ENCODE measurements at places on chromosomes 4 and X.

- no peak for DNase-seq
Observed at GRCh38 chr4:87117732-87118075, 102.7 kb downstream of the KLHL8 start.

GRCh38 chr4:76363556-76364290, 57.2 kb downstream of the STBD1 start:
- DNase-seq, result no peak

- no peak for DNase-seq
Observed at GRCh38 chr4:36115312-36115711, 129.0 kb downstream of the ARAP2 start.

GRCh38 chr4:104494185-104494584, 509 bp downstream of the CXXC4 start:
- no peak for DNase-seq

DNA sequence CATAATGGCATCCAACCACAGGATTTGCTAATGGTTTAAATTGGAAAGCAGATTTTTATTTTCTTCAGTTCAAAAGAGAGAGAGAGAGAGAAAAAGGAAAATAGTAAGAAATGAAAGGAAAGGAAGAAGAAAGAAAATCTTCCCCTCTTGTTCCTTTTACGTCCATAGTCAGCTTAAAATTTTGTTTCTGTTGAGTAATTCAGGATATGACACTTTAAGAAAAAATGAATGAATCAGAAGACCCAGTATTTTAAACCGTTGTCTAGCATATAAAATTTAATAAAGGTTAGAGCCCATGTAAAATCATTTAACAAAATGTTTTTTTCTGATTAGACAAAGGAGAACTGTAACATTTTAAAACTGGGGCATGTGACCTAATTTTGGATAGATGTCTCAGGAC, 391.8 kb upstream of the EPHA5 start:
- no peak for DNase-seq

- DNase-seq, result no peak
Observed at GRCh38 chr4:24888475-24889344, 24.1 kb downstream of the CCDC149 start.

- DNase-seq, result no peak
Observed at GRCh38 chr4:150972592-150972991, 42.5 kb downstream of the LRBA start.

GRCh38 chrX:13153796-13154195, 109.4 kb upstream of the FAM9C start:
- no peak for DNase-seq

GRCh38 chr4:48429709-48430474, 53.3 kb upstream of the SLC10A4 start:
- no peak for DNase-seq

- DNase-seq, result no peak
Observed at GRCh38 chr4:139622901-139623381, 42.7 kb upstream of the MGST2 start.
